Colonic mucosa (tissue), 4 donors: ENCODE measurements at places on chromosomes 7 and 10. TPM values are rescaled to one million over a fixed set of nuclear protein-coding genes. Genes with fewer than 3 reads are reported as not detected.

Gene FOXI2
- total RNA-seq = 0.08 TPM

Gene PRR15
- total RNA-seq = 129 TPM

DNA sequence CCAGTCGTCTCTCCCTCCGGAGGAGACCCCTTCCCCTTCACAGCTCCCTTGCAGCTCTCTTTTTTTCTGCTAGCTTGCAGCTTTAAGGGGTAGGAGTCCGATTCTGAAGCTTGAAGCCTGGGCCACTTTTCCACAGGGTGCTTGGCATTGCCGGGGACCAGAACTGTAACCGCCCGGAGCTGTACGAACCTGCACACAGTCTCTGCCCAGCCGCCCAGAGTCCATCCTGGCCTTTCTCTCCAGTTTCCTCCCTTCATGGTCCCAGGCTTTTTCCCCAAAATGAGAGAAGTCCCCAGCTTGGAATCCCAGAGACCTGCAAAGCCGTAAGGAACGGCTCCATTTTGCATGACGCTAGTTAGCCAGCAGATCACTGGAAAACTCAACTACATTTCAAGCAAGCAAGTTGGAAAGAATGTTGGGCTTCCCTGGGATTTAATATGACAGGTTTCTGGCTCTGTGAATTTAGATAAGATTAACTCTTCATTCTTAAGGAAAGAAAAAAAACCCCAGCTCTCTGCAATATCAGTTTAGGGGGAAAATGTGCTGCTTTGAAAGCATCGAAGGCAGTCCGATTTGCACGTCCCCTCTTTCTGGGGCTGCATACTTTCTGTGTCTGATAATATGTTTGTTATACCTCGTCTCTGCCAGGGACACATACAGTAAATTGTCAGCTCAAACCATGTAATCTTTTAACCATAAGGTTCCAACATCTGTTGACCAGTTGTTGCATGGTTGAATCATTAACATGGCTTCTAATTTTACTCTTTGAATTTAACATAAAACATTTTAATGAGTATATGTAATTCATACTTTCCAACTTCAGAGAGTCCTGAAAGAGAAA is 190.0 kb upstream of the LYZL2 start:
- DNase-seq = no peak

- no peak for DNase-seq
Measured at GRCh38 chr10:72353028-72353964, 1.4 kb downstream of the DNAJB12 start.

DNA sequence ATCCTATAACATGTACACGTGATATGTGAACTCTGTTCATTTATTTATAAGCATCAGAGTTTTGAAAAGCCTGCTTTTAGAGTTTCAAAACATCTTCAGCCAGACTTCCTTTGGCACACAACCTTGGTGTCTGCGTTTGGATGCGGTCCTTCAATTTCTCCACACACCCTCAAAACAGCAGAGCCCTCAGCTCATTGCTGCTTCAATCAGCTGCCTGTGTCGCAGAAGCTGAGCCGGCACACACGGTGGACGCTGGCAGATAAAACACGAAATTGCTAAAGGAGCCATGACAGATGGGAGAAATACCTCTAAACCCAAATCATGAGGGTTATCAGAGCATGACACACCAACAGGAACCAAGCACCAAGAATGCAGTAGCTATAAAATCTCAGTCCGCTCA is 396.4 kb upstream of the AKR1E2 start:
- no peak for DNase-seq

Gene CUBN
- total RNA-seq = 0.42 TPM

- DNase-seq = no peak
Measured at GRCh38 chr10:132540456-132540855, 2.9 kb downstream of the INPP5A start.
